Activated T-helper 1 cell treated with anti-CD3 and anti-CD28 coated beads, Interleukin-2, amount 50 U/mL, for 16 hours (primary cell): ENCODE measurements at places on chromosomes 2 and 18.

DNA sequence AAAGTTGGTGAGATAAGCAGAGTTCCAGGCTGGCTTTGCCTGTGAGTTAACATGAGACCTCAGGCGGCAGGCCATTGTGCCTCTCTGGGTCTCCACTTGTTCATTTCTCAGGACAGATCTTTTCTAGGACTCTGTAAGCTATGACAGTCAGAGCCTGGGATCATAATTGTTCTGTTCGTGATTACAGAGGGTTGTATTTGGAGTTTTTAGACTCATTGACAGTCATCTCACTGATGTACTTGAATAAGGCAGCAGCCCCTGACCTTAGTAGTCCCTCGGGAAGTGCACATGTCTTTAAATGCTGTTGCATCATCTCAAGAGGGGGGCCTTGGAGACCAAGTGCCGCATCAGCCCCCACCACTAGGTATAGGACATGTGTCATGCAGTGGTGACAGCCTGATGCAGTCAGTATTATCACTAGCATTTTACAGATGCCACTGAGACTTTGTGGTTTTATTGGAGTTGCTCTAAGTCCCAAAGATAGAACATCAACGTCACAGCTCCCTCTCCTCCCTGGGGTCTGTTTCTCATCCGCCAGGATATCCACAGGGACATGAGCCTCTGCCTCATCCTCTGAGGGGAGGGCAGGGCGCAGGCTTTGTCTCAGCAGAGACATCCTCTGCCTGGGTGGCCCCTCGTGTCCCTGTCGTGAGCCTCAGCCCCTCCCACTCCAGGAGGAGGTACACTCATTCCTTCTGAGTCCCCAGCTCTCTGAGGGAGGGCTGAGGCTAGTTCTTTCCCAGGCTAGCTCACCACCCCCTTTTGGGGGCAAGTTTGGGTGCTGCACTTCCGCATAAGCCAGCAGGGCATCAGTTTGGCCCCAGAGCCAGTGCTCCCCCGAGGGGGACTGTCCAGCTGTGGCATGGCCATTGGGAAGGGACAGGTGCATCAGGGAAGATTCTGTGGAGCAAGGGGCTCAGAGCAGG, 14.1 kb downstream of the GLI2 start:
- no peak for DNase-seq

- DNase-seq: no peak
These were observed 7.1 kb upstream of the EPAS1 start for GRCh38 chr2:46290078-46290477.

DNA sequence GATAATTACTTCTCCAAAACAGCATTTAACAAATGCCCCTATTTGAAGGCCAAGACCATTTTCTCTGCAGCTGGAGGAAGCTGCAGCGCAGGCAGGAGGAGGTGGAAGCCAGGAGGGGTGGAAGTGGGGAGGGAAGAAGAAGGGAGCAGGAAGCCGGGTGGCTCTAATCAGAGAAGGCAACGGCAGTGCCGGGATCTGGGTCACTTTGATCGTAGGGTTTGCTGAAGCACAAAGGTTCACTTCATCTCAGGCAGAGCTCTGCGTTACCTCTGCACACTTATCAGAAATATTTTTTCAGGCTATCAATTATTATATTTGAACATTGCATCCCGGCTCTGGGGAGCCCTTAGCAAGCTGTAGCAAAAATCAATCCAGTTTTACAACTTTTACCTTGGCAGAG, 315.8 kb upstream of the POU3F3 start:
- DNase-seq: no peak

- DNase-seq: no peak
These were observed 61.9 kb upstream of the RBMS1 start for GRCh38 chr2:160555420-160556071.

- no peak for DNase-seq
These were observed 78.5 kb downstream of the L3MBTL4 start for GRCh38 chr18:6336239-6336638.

- DNase-seq: no peak
These were observed 39.0 kb downstream of the ATP8B1 start for GRCh38 chr18:57764087-57764486.

DNA sequence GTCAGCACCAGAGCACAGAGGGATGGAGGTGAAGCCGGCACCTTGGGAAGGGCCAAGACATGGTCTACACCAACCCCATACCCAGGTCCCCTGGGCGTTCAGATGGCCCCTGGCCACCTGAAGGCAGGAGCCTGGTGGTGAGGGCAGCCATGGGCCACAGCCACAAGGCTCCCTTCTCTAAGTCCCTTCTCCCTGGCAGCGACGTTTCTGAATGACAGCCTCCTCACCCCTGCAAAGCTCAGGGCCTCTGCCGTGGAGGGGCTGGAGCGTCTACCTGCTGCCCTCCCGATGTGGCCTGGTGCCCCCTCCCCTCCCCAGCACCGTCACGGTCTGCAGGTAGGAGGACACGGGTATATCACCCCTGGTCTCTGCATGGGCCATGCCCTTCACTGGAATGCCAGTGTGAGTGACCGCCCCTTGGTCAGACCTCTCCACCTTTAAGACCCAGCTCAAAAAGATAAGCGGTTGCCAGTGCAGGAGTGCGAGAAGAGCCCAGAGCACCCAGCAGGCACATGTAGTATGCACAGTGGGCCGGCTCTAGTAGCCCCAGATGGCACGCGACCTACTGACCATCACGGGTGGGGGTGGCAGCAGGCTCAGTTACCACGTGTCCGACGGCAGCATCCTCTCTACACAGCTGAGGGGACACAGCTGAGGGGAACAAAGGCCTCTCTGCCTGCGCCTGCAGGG, 46.6 kb downstream of the HS6ST1 start:
- DNase-seq: no peak

- no peak for DNase-seq
These were observed 24.7 kb downstream of the ASB18 start for GRCh38 chr2:236239276-236240065.
